ENCODE measurements at places on chromosomes 6 and 20.

DNA sequence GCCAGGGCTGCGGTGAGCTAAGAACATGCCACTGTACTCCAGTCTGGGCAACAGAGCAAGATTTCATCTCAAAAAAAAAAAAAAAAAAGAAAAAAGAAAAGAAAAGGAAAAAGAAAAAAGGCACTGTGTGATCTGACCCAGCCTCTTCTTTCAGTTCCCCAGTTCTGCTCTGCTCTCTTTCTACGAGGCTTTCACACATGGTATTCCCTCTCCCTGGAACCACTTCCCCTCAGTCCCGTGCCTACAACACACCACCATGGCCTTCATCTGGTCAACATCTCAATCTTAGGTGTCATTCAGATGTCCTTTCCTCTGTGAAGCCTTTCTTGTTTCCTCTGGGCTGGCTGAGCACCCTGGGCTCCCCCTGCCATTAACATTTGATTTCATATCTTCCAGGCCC lies 2.3 kb upstream of the DSN1 start:
- no peak for DNase-seq

GRCh38 chr20:34449674-34450592 lies 66.3 kb upstream of the DYNLRB1 start:
- no peak for DNase-seq

DNA sequence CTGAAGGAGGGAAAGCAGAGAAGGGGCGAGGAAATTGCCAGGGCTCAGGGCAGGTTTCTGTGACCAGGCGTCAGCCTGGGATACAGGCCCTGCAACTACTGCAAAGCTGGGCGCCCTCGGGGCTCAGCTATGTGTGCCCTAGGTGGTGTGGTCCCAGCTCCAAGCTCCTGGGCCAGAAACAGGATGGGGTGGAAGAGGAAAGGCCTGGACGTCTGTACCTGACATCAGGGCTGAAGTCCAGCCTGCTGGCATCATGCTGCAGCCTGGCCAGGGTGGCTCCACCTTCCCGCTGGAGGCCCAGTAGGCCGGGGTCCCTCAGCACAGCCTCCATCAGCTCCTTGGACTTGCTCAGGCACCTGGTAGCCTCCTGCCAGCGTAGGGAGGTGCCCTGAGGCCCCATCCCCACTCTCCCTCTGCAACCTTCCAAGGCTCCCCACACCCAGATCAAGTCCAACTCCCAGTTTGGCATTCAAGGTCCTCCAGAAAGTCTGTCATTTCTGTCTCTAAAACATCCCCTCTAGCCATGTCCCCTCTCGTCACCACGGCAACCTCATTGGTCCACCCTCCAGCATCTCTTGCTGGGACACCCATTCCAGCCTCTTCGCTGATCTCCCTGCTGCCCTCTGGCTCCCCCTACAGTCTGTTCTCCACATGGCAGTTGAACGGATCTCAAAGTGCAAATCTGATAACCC lies 38.2 kb downstream of the KIAA1755 start:
- DNase-seq, result no peak

GRCh38 chr6:54072635-54073313 lies 38.5 kb upstream of the MLIP start:
- no peak for DNase-seq

- DNase-seq, result no peak
These were observed 3.2 kb upstream of the SOX4 start for GRCh38 chr6:21590346-21590745.

GRCh38 chr6:157002774-157003173 lies 225.6 kb downstream of the ARID1B start:
- DNase-seq, result no peak

DNA sequence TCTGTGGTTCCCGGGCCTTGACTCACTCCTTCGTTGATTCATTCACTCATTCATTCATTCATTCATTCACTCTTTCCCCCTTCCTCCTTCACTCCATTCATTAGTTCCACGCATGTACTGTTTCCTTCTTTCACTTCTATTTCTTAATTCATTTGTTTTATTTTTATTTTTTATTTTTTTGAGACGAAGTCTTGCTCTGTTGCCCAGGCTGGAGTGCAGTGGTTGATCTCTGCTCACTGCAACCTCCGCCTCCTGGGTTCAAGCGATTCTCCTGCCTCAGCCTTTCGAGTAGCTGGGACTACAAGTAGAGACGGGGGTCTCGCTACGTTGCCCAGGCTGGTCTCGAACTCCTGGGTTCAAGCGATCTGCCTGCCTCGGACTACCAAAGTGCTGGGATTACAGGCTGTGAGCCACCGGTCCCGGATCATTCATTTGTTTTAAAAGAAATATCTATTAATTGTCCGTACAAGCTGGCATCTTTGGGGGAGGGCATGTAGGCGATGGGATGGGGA lies 427 bp upstream of the NFKBIE start:
- DNase-seq, result no peak

GRCh38 chr6:20790032-20790791 lies 256.0 kb downstream of the CDKAL1 start:
- DNase-seq, result no peak

GRCh38 chr20:62068997-62069396 lies 3.3 kb upstream of the TAF4 start:
- DNase-seq, result no peak

GRCh38 chr6:154951345-154952200 lies 43.5 kb upstream of the TIAM2 start:
- no peak for DNase-seq

- no peak for DNase-seq
These were observed 27.9 kb upstream of the CCR6 start for GRCh38 chr6:167094820-167095637.

DNA sequence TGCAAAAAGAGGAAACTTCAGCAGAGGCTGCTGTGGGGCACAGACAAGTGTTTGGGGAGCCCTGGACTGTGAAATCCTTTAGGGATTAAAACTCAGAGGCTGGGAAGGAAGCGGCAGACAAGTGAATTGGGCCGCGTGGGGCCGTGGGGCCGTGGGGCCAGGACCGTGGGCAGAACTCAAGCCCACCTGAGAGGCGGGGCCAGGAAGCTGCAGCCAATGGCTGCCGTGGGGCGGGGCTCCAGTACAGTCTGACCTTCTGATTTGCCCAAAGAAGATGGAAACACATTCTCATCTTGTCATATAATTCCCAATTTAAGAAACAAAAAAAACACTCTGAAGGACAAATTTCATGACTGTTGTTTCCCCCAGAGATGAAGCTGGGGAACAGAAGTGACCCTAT lies 55.4 kb downstream of the ANKRD60 start:
- no peak for DNase-seq
